ENCODE measurements at places on chromosomes 7 and 10. TPM values are rescaled to one million over a fixed set of nuclear protein-coding genes. Genes with fewer than 3 reads are reported as not detected.
A peak's percentile ranks its signal among the peaks of the same experiment; 100 is the strongest.

GRCh38 chr7:73503229-73503628 lies 18.9 kb downstream of the BAZ1B start:
- no peaks in the 10 kb centered on the region for H3K4me1 ChIP-seq
- no peak for DNase-seq
- no peak overlapping the region for H3K27ac ChIP-seq
- no peaks in the 10 kb centered on the region for H3K27me3 ChIP-seq
- peaks cover 61% of the 10 kb centered on the region for H3K36me3 ChIP-seq

DNA sequence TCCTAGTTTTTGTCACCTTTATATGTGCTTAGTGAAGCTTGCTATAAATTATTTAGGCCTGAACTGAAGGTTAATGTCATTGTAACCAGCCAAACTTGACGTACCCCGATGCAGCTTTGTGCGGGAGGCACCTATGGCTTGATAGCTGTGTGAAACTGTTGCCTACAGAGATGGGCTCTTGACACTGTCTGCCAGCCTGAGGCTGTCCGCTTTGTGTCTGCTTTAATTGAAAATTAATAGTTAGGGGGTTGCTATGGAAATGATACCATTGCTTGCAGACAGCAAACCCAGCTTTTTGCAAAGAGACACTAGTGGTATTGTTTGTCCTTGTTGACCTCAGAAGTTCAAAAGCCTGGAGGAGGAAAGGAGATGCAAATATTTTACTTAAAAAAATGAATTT lies 2.1 kb upstream of the FOXP2 start:
- H3K4me1 ChIP-seq, result no peaks in the 10 kb centered on the region
- DNase-seq, result no peak
- peaks cover 21% of the 10 kb centered on the region for H3K27me3 ChIP-seq

GRCh38 chr7:136087881-136088280 lies 110.7 kb upstream of the MTPN start:
- H3K36me3 ChIP-seq, result no peaks in the 10 kb centered on the region
- no peak for DNase-seq
- H3K4me3 ChIP-seq, result no peak overlapping the region

GRCh38 chr7:141792526-141792925 lies 2.5 kb downstream of the TAS2R5 start:
- H3K4me1 ChIP-seq, result no peaks in the 10 kb centered on the region
- DNase-seq, result no peak
- H3K27me3 ChIP-seq, result no peaks in the 10 kb centered on the region
- no peak overlapping the region for H3K27ac ChIP-seq
- no peaks in the 10 kb centered on the region for H3K36me3 ChIP-seq

OGA gene
- polyA plus RNA-seq, result 24.8 TPM

DNA sequence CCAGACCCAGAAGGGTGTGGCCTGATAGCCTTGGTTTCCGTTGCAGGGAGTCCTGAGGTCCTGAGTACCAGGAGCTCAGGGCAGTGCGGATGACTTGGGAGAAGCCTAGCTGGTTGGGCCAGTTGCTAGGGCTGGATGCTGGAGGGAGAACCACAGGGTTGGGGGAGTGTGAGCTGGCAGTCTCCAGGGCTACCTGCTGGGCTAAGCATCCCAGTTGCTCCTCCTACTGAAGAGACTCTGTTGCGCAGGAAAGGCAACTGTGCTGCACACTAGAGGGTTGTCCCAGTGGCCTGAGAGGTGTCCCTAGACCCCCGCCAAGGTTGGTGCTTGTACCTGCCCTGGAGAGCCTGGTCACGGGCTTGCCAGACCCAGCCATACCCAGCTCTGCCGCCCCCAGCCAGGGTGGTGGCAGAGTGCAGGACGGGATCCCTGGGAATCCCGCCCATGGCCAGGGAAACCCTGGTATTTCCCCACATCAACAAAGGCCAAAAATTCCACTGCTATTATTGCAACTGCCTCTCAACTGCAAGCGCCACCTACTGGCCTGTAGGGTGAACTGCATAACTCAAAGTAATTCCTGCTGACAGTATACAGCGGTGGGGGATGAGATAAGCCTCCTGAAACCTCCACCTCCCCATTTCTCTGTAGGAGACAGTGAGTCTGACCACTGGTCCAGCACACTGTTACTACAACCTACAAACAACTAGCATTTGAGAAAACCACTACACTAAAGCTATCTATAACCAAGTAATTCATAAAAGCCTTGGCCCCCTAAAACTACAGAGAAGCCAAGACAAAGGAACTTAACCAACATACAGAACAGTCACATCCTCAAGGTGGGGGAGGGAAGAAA lies 67.6 kb upstream of the DDC start:
- H3K4me3 ChIP-seq, result no peak overlapping the region
- H3K36me3 ChIP-seq, result peaks cover 6% of the 10 kb centered on the region
- H3K27ac ChIP-seq, result no peak overlapping the region
- no peaks in the 10 kb centered on the region for H3K27me3 ChIP-seq
- DNase-seq, result peak; percentile 74

- H3K4me1 ChIP-seq, result no peaks in the 10 kb centered on the region
- no peak overlapping the region for H3K27ac ChIP-seq
- no peak overlapping the region for H3K4me3 ChIP-seq
- DNase-seq, result no peak
- no peaks in the 10 kb centered on the region for H3K27me3 ChIP-seq
Measured at GRCh38 chr7:26105236-26105635, 46.8 kb upstream of the NFE2L3 start.

All from SK-N-SH (cell line).